ENCODE measurements at places on chromosomes 16 and 17. TPM values are rescaled to one million over a fixed set of nuclear protein-coding genes. Genes with fewer than 3 reads are reported as not detected.

- no peak for DNase-seq
Measured at GRCh38 chr17:82424001-82424862, 5.8 kb upstream of the OGFOD3 start.

GRCh38 chr17:57455063-57455914, 199.0 kb downstream of the MSI2 start:
- no peak for DNase-seq

DNA sequence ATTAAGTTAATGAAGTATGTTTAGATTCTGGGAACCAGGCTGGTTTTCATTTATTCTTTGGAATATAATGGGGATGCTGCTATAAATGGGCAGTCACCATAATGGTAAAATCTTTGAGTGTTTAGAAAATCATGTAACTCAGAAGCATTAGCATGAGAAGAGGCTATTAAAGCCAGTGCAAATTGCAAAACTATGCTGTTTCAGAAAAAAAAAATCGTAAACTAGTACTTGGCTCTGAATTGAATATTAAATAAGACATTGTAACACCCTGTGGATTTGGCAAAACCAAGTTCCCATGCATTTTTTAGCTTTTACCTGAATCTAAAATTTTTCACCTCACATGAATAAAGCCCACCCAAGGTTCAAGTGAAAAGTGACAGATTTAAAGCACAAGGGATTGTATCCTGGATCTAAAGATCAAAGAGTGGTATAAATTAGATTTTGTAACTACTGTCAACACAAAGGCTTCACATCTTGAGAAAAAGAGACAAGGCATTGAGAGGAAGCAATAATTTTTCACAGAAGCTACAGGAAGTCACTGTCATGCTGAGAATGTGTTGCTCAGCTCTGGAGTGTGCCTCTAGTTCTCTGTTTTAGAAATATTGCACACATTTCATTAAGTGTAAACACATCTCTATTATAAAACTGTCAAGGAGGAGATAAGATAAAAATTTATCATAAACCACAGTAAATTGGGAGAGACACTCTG, 142.2 kb downstream of the ABCA8 start:
- no peak for DNase-seq

GRCh38 chr17:2363851-2364762, 26.8 kb downstream of the SGSM2 start:
- DNase-seq = no peak

DNA sequence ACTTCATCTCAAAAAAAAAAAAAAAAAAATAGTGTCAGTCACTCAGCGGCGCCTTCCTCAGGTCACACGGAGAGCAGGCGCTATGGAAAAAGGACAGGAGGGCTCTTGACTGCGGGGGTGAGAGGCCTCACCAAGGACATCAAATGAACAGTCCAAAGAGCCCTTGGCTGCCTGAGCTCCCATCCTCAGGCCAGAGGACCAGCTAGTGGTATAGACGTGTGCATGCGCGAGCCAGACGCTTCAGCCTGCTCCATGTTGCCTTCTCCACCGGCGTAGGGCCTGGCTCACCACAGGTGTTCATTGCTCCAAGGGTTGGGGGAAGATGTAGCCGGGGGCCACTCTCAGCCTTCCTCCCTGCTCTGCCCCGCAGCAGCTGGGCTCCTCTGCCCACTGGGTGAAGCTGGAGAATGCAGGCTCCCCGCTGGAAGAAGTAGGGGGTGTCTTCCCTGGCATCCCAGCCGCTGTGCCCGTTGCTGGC, 65.8 kb upstream of the PLCG2 start:
- DNase-seq = peak; percentile 72

GRCh38 chr17:38873640-38874380, 4.0 kb downstream of the LASP1 start:
- peak; percentile 75 for DNase-seq

DNA sequence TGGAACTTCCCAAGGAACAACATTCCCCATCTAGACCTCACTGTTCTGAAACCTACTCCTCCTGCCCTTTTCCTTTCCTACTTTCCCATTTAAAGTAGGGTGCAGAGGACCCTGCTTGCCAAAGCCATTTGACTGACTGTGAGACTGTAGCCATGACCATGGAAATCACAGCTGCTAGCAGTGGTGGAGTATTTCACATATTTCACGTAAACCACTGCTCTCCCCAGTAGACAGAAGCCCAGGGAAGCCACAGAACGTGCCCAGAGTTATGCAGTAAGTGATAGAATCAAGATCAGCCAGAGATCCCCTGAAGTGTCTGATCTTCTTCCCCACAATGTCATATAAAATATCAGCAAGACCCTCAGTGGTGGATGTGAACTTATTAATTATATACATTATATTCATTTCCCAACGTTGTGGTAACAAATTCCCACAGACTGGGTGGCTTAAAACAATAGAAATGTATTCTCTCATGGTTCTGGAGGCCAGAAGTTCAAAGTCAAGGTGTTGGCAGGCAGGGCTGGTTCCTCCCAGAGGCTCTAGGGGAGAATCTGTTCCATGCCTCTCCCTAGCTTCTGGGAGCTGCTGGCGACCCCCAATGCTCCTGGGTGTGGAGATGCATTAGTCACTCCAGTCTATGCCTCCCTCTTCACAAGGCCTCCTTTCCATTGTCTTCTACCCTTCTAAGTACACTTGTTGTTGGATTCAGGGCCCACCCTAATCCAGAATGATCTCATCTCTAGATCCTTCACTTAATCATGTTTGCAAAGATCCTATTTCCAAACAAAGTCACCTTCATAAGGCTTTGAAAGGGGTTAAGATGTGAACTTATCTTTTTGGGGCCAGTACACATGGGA, 20.7 kb upstream of the PRM1 start:
- no peak for DNase-seq

GRCh38 chr16:1277151-1277598, 21.3 kb downstream of the TPSD1 start:
- no peak for DNase-seq

DNA sequence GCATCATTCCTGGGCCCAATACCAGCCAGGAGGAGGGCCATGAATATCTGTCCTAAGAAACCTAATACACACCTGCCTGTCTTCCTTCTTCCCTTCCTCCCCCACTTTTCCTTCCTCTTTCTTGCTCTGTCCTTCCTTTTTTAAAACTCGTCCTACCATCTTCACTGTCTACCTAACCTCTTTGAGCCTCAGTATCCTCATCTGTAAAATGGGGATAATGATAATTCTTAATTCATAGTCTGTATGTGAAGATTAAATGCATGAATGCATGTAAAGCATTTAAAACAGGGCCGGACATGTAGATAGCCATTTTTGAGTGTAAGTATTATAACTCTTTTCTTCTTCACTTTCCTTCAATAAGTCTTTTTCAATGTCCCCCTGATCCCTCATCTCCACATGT, 560 bp downstream of the CRYBA1 start:
- no peak for DNase-seq

DNA sequence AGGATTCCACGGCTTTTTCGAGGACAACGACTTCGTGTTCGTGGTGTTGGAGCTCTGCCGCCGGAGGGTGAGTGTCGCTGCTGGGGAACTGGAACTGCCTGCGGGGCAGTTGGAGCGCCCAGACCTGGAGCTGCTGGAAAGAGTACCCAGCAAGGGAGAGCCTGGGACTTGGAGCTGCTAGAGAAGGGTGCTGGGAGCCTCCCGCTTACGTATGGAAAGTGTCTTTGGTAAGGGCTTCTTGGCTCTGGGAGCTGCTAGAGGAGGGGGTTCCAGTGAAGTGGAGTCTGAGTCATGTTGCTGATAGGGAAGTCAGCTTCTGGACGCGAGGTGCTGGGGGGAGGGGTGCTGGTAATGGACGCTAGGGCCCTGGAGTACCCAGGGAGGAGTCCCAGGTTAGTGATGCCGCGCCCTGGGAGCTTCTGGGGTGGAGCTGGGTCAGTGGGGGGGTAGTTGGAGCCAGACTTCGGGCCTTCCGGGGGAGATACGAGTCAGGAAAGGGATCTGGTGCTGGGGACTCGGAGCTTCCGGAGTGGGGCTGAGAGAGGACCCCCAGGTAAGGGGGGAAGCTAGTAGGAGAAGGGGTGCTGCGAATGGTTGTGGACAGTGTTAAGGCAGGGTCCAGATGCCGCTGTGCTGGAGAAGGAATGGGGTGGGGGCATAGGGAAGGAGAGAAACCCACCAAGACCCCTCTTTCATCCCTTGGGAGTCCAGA, 741 bp downstream of the PLK1 start:
- peak; percentile 80 for DNase-seq

DNA sequence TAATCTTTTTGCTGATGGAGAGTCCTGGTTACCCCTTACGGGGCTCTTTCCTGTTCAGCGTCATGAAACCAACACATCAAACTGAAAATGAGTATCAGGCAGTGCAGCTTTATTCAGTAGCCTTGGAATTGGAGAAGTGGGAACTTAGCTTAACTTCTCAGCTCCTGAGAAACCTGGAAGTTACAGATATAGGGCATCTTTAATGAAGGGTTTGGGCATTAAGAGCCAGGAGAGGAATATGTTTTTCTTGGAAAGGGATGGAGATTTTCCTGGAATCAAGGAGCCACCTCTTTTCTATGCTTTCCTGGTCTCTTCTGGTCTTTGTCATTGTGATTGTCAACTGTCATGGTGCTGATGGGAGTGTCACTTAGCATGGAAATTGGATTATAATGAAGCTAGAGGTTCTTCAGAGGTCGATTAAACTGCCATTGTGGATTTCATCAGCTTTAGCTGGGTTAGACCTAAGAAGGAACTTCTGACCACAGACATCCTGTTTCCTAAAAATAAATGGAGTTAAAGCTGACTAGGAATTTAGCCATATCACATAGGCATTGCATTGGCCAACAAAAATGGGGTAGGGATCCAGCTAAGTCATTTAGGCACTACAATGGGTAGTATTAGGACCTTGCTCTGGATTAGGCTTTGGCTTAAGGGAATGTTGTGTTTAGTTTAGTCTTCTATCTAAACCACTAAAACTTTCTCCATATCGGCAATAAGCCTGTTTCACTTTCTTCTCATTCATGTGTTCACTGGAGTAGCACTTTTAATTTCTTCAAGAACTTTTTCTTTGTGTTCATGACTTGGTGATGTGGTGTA, 186.4 kb downstream of the BCAS3 start:
- DNase-seq = no peak

The CCR7 gene
- 75.9 TPM for total RNA-seq

The ZNF213 gene
- 9.0 TPM for total RNA-seq

The OSGIN1 gene
- 9.5 TPM for total RNA-seq

The GH1 gene
- not detected for total RNA-seq

The EVI2A gene
- 44.8 TPM for total RNA-seq

The ZACN gene
- 0.17 TPM for total RNA-seq

The SLC6A2 gene
- not detected for total RNA-seq

The AGRP gene
- total RNA-seq = 0.91 TPM

The MYO15A gene
- total RNA-seq = 0.92 TPM

The ABCC12 gene
- not detected for total RNA-seq

The SEPTIN1 gene
- total RNA-seq = 105 TPM
